ENCODE measurements at places on chromosomes 6 and 20.
A peak's percentile ranks its signal among the peaks of the same experiment; 100 is the strongest.

DNA sequence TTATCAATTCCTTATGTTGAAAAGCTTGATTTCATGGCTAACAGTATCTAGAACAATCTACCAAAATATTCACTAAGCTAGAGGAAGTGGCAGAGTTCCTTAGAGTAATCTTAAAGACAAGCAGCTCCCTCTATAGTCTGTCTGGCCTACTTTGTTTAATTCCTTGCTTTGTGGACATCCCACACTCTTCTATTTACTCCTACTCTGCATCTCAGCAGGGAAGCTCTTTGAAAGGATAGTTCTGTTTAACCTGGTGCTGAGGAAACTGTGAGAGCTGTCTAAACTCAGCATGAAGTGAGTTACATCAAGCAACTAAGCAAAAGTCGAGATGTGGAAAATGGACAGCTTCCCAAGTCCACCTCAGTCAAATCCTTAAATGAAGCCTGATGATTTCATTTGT lies 4.3 kb downstream of the REV3L start:
- DNase-seq, result peak; percentile 72
- no peak overlapping the region for H3K27ac ChIP-seq
- H3K4me1 ChIP-seq, result peaks cover 8% of the 10 kb centered on the region
- no peaks in the 10 kb centered on the region for H3K27me3 ChIP-seq
- H3K4me3 ChIP-seq, result no peak overlapping the region

DNA sequence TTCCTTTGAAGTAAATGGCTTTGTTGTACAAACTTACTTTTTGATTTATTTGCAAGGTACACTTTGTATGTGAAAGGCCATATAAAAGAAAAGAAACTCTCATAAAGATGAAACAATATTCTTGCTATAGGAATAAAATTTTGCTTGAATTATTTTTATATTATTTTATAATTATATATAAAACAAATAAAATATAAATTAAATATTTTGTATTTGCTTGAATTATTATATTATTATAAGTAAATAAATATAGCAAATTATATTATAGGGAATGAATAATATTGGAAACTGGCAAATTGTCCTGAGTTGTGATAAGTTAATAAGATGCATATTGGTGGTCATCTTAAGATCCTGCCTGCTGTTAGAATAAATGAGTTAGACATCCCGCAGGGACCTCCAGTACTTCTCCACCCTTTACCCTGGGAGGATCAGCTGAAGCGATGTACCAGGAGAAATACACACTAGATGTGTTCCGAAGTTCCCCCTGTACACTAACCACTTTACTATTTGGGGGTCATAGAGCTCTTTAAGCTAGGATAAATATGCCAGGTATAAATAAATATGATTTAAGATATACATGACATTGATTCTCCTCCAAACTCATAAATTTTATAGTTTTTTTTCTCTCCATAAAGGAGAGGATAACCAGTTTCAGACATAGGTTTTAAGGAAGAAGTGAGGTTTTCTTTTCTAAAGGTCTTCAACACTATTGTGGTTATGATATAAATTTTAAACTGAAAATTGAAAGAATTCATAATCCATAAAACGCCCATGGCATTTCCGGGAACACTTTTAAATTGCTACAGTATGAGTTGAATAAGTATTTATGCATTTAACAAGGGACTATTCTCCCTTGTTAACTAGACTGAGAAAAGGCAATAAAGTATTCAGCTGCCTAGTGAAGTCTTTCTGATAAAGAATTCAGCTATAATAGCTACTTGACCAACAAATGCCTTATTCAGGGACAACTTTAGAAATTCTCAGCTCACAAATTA lies 486.3 kb upstream of the MARCKS start:
- no peak for DNase-seq
- no peaks in the 10 kb centered on the region for H3K27me3 ChIP-seq
- no peak overlapping the region for H3K27ac ChIP-seq
- H3K36me3 ChIP-seq, result no peaks in the 10 kb centered on the region
- no peak overlapping the region for H3K4me3 ChIP-seq
- peaks cover 1% of the 10 kb centered on the region for H3K4me1 ChIP-seq

DNA sequence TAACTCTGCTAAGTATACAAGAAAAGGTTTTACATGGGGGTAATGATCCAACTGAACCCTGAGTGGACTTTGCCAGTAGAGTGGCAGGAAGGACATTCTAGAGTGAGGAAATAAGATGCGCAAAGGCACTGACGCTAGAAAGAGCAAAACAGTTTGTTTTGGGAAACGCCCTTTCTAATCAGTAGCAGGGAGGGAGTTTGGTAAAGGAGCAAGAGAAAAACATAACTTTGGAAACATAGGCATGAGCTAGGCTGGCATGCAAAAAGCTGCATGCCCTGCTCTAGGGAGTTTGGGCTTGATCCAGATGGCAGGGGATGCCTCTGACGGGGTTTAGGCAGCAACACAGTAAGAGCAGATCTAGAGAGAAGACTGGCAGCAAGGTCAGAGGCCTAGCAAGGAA lies 135.2 kb downstream of the DST start:
- peak overlapping the region; percentile 25 for H3K27ac ChIP-seq
- H3K4me3 ChIP-seq, result no peak overlapping the region
- no peaks in the 10 kb centered on the region for H3K27me3 ChIP-seq
- DNase-seq, result no peak
- H3K4me1 ChIP-seq, result peaks cover 11% of the 10 kb centered on the region

DNA sequence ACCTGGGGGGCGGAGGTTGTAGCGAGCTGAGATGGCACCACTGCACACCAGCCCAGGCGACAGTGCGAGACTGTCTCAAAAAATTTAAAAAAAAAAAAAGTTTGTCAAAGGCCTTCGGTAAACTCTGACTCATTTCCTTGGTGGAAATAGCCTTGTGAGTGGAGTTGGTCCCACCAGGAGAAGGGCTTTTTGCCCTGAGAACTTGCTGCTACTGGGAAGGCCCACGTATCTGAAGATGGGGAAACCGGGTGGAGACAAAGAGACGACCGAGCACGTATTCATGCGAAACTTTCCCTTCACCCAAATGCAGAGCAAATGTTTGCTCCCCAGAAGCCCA lies 51.7 kb downstream of the SLC22A23 start:
- H3K4me1 ChIP-seq, result no peaks in the 10 kb centered on the region
- H3K4me3 ChIP-seq, result no peak overlapping the region
- H3K27me3 ChIP-seq, result peaks cover 26% of the 10 kb centered on the region
- no peak overlapping the region for H3K27ac ChIP-seq

- H3K4me3 ChIP-seq, result peak overlapping the region; percentile 73
- peaks cover 13% of the 10 kb centered on the region for H3K4me1 ChIP-seq
- H3K27me3 ChIP-seq, result no peaks in the 10 kb centered on the region
- H3K27ac ChIP-seq, result peak overlapping the region; percentile 53
- DNase-seq, result peak; percentile 53
Observed at GRCh38 chr20:35617397-35618262, 2.0 kb downstream of the SPAG4 start.

DNA sequence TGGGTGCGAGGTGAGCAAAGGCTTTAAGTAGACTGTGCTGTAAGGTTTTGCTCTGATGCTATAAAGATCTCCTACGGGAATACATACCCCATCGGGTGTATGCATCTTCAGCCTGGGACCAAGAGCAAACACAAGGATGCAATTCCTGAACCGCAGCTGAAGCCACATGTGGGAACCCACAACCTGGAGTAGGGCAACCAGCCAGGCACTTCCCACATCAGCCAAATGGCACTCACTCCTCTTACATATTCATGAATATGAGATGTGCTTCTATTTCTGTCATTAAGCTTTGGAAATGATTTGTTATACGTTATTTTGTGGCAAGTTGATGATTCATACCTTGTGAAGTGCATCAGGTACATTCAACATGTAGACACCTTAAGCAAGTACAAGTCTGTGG lies 619.2 kb downstream of the C6orf118 start:
- no peak for DNase-seq
- no peaks in the 10 kb centered on the region for H3K36me3 ChIP-seq
- H3K27ac ChIP-seq, result no peak overlapping the region
- no peaks in the 10 kb centered on the region for H3K4me1 ChIP-seq

DNA sequence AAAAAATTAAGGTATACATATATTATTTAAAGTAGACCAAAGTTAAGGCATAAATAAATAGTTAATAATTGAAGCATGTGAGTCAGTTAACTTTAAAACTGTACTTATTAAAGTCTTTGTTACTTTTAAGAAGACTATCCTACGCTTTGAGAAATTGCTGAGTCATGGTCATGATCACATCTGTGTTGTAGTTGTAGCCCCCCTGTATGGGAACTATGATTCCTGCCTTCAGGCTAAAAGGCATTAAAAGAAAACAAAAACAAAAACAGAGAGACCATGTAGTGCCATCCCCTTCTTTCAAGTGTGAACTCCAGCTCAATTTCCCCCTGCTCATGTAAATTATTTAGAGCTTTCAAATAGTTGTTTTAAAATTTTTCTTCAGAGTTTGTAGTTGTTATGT lies 123.4 kb downstream of the FLRT3 start:
- no peaks in the 10 kb centered on the region for H3K4me1 ChIP-seq
- H3K27ac ChIP-seq, result no peak overlapping the region
- DNase-seq, result no peak
- no peaks in the 10 kb centered on the region for H3K27me3 ChIP-seq
- H3K4me3 ChIP-seq, result no peak overlapping the region

GRCh38 chr6:131600716-131601115 lies 27.3 kb downstream of the MED23 start:
- no peak overlapping the region for H3K4me3 ChIP-seq
- peaks cover 2% of the 10 kb centered on the region for H3K4me1 ChIP-seq
- peaks cover 28% of the 10 kb centered on the region for H3K36me3 ChIP-seq
- H3K27ac ChIP-seq, result no peak overlapping the region
- no peaks in the 10 kb centered on the region for H3K27me3 ChIP-seq
- no peak for DNase-seq

GRCh38 chr20:9256393-9256792 lies 187.5 kb downstream of the PLCB4 start:
- H3K36me3 ChIP-seq, result no peaks in the 10 kb centered on the region
- DNase-seq, result no peak
- no peak overlapping the region for H3K4me3 ChIP-seq
- no peaks in the 10 kb centered on the region for H3K27me3 ChIP-seq
- H3K4me1 ChIP-seq, result peaks cover 3% of the 10 kb centered on the region

DNA sequence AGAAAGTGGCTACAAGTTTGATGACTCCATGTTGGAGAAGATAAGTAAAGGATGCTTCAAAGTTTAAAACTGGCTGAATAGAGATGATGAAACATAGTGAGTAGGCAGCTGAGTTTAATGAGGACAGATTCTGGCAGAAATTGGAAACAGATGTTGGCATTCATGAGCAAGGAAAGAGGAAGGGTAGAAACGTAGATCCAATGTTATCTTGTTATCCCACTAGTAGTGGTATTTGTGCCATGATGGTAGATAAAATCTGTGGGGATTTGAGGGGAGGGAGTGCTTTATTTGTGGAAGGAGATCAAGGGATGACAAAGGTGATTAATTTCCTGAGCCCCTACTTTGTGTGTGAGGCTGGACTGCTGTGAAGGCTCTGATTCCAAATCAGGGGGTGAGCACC lies 69.5 kb downstream of the MRAP2 start:
- no peak overlapping the region for H3K4me3 ChIP-seq
- no peaks in the 10 kb centered on the region for H3K36me3 ChIP-seq
- no peak overlapping the region for H3K27ac ChIP-seq
- peak; percentile 24 for DNase-seq
- no peaks in the 10 kb centered on the region for H3K4me1 ChIP-seq
- H3K27me3 ChIP-seq, result no peaks in the 10 kb centered on the region

DNA sequence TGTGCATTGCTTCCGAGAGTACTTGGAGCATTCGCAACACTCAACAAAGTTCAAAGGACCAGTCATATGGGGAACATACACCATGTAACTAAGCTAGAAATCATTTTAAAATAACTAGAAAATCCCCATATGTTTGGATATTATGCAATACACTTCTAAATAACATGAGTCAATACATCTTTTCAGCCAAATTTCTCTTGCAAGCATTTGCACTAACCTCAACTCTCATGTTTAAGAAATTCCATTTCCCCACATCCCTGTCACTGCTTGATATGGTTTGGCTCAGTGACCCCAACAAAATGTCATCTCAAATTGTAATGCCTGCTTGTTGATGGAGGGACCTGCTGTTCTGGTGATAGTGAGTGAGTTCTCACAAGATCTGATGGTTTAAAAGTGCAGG lies 85.7 kb upstream of the CST7 start:
- H3K4me1 ChIP-seq, result no peaks in the 10 kb centered on the region
- no peak overlapping the region for H3K4me3 ChIP-seq
- H3K27ac ChIP-seq, result peak overlapping the region; percentile 21
- no peaks in the 10 kb centered on the region for H3K36me3 ChIP-seq
- DNase-seq, result peak; percentile 55

DNA sequence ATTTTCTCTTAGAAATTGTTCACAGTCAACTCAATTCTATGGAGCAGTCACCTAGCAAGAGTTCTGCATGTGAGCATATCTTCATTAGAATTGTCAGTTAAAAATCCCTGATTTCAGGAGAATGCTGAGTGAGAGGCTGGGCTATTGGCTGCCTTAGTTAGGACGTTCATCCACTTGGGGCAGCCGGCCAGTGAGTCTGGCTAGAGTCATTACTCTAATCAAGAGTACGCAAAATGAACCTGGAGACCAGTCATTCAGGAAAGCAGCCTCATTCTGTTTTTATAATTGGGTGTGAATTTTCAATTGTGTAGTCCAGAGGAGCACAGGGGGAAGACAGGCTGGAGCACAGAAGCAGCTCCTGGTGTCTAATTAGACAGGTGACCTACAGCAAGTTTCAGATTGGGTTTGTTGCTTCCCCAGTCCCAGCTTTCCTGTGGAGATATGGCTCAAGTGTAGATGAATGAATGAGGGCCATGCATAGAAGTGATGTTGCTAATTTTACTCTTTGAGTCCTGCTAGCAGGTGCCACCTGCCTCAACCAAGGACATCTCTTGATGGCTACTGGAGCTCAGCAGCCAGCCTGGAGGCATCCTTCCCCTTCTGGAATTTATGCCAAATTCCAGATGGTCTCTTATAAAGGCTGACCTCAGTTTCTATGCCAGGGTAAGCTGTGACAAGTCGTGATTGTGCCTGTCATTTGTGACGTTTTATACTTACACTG lies 265.7 kb downstream of the NKAIN2 start:
- no peak overlapping the region for H3K27ac ChIP-seq
- H3K27me3 ChIP-seq, result no peaks in the 10 kb centered on the region
- no peak for DNase-seq
- H3K4me1 ChIP-seq, result no peaks in the 10 kb centered on the region
- H3K4me3 ChIP-seq, result no peak overlapping the region
- H3K36me3 ChIP-seq, result no peaks in the 10 kb centered on the region

GRCh38 chr6:41693281-41694240 lies 41.8 kb downstream of the TFEB start:
- DNase-seq, result no peak
- H3K4me3 ChIP-seq, result no peak overlapping the region

Data from IMR-90 (cell line).